ENCODE measurements at places on chromosomes 7 and 10.

DNA sequence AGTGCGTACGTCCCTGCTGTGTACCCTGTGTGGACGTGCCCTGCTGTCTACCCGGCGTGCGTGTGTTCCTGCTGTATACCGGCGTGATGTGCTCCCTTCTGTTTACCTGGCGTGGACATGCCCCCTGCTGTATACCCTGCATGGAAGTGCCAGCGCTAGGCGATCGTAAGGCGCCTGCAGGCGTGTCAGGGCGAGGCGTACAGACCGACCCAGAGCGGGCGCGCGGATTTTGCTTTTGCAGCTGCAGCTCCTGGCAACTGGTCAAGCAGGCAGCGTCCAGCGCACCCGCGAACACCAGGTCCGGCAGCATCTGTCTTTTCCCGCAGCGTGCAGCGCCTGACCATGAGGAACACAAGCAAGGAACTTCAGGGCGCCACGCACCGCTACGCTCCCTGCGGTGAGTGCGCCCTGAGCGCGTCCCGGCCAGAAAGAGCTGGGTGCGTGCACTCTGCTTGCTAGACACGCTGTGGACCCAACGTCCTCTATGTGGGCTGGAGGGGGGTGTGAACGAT is 680 bp downstream of the C7orf57 start:
- DNase-seq: no peak

- no peak for DNase-seq
Observed at GRCh38 chr7:98946389-98946788, 68.1 kb downstream of the TRRAP start.

DNA sequence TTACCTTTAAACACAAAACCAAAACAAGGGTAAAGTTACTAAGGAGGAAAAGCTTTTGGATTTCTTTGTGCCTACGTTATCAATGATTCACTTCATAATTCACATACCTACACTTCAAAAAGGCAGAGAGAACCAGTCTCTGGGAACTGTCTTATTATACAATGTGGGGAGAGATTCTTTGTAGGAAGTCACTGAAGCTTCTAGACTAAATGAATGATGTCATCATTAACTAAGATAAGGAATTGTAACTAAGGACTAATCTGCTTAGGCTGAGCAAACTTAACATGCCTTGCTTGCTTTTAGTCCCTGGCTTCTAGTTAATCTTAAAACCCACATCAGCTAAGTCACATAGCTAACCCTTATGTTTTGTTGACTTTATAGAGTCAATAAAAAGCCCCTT is 771.2 kb downstream of the NXPH1 start:
- no peak for DNase-seq

- no peak for DNase-seq
Observed at GRCh38 chr7:151239837-151240459, 7.7 kb downstream of the CHPF2 start.

- no peak for DNase-seq
Observed at GRCh38 chr10:77441353-77442166, 196.0 kb downstream of the KCNMA1 start.

- DNase-seq: no peak
Observed at GRCh38 chr7:54728411-54728810, 30.6 kb downstream of the SEC61G start.

GRCh38 chr7:130732980-130733930 is 752 bp downstream of the KLF14 start:
- no peak for DNase-seq

- DNase-seq: no peak
Observed at GRCh38 chr7:70557338-70557737, 574.6 kb upstream of the GALNT17 start.

- no peak for DNase-seq
Observed at GRCh38 chr10:110373059-110373458, 68.3 kb upstream of the SMNDC1 start.

- no peak for DNase-seq
Observed at GRCh38 chr7:112185005-112185834, 21.0 kb downstream of the DOCK4 start.

- no peak for DNase-seq
Observed at GRCh38 chr7:1677206-1678080, 7.4 kb downstream of the ELFN1 start.

GRCh38 chr10:124333931-124334330 is 84.8 kb downstream of the OAT start:
- no peak for DNase-seq

DNA sequence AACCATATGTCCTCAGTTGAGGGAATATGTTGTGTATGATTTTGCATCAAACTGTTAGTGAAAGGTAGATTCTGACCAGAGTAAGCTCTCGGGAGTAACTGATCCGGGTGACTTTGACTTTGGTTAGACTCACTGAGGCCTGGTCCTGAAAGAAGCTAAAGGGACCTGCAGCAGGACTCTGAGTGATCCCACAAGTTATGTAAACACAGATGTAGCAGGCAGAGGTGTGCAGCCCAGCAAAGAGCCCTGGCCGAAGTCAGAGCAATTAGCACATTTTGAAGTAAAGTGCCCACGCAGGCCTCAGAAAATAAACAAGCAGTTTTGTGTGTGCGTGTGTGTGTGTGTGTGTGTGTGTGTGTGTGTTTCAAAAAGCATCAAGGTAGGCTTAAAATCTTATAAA is 245.6 kb upstream of the FERD3L start:
- no peak for DNase-seq

DNA sequence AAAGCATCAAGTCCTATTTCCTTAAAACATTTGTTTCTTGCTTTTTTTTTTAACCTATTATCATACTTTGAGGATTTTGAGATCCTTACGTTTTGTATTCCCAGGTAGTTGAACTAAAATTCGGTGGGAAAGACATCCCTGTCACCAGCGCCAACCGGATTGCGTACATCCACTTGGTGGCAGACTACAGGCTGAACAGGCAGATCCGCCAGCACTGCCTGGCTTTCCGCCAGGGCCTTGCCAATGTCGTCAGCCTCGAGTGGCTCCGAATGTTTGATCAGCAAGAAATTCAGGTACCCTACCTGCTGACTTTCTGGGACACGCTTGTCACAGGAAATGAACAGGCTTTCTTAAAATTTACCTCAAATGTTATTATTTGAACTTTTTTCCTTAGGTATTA is 83.0 kb upstream of the DNAJB6 start:
- peak; percentile 25 for DNase-seq

- no peak for DNase-seq
Observed at GRCh38 chr10:44398271-44398670, 13.4 kb upstream of the CXCL12 start.

DNA sequence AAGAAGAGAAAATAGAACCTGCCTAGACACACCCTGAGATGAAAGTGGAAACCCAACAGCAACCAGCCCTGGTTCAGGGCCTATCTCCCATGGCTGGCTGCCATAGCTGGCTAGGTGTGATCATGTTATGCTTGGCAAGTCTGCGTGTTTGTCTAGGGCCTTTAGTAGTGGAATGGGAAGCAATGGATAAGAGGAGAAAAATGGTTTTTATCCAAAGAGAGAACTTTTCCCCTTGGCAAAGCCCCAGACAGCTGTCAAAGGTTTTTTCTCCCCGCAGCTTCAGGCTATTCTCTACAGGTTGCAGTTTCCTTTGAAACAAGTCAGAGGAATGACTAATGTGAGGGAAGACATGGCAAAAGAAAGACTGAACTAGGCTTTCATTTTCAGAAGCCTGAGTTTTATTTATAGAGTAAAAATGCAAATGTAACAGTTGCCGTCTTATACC is 161.5 kb downstream of the SEMA3D start:
- DNase-seq: no peak

DNA sequence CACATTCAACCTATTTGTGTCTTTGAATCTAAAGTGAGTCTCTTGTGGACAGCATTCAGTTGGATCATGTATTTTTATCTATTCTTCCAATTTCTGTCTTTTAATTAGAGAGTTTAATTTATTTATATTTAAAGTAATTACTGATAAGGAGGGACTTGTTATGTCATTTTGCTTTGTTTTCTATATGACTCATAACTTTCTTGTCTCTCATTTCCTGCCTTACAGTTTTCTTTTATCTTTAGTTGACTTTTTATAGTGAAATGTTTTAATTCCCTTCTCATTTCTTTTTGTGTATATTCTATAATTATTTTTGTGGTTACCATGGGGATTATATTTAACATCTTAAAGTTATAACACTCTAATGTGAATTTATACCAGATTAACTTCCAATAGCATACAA is 7.3 kb upstream of the ZNF518A start:
- no peak for DNase-seq

DNA sequence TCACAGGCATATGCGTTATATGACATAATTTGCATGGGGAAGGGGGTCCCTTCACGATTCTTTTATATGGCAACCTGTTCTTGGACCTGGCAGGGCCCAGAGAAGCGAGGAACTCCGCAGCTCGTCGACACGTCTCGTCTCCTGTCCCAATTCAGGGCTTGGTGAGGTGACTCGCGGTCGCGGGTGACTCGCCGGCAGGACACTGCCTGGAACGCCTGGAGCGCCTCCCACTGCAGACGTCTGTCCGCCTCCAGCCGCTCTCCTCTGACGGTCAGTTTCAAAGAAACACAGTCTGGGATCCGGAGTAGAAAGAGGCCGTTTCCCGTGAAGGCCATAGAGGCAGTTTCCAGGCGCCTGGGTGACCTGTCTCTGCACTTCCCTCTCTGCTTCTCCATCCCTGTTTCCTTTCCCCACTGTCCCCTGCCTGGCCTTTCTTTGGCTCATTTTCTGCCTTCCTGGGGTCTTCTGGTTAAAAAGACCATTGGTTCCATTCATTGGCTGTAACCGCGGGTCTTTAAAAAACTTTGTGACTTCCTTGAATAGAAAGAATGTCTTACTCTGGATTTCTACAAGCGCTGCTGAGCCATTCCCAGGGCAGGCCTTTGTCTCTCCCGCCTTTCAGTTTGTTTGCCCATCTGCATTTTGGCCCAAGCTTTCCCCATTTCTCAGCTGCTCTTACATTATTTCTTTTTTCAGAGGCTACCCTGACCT is 1.2 kb downstream of the UPP1 start:
- peak; percentile 21 for DNase-seq

DNA sequence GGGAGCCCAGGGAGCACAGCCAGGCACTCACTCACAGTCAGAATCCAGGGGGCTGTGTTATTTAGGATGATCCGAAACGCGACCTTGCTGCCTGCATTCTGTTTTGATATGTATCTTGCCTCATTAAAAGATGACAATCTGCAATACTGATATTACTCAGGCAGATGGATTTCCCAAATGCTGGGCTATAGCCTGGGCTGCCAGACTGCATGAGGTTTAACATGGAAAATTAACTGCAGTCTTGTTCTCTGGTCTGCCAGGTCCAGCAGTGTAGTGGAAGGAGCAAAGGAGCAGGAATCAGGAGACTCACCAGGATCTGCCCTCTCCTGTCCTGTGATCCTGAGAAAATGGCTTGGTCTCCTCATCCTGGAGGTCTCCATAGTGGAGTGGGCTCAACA is 258.1 kb downstream of the PAXIP1 start:
- DNase-seq: no peak
